Kidney epithelial cell (primary cell): ENCODE measurements at places on chromosomes 3 and 15. TPM values are rescaled to one million over a fixed set of nuclear protein-coding genes. Genes with fewer than 3 reads are reported as not detected.

Gene REC114
- total RNA-seq: not detected in 2 replicates

GRCh38 chr15:45162771-45163507, 24.8 kb downstream of the SHF start:
- DNase-seq: peak; percentile 37

DNA sequence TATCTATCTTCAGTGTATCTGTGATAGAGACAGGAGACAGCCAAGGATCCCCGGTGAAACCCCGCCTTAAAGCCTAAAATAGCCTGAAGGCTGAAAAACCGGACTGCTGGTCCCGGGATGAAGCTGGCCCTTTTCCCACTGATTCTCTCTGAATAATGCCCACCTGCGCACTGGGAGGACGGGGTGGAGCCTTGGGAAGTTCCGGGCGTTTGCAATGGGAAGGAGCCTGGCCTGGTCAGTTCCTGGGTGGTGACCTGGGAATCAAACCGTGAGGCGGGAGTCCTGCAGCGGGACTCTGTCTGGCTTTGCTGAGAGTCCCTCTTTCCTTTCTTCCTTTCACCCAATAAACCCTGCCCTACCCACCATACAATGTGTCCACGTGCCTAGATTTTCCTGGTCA, 157.9 kb downstream of the C3orf38 start:
- DNase-seq: no peak

- DNase-seq: no peak
Measured at GRCh38 chr3:194130807-194131589, 5.0 kb upstream of the HES1 start.

- no peak for DNase-seq
Measured at GRCh38 chr3:197674741-197675562, 61.8 kb downstream of the RUBCN start.

- no peak for DNase-seq
Measured at GRCh38 chr3:126378341-126378751, 16.4 kb upstream of the CFAP100 start.

Gene PROK2
- not detected in 2 replicates for total RNA-seq

DNA sequence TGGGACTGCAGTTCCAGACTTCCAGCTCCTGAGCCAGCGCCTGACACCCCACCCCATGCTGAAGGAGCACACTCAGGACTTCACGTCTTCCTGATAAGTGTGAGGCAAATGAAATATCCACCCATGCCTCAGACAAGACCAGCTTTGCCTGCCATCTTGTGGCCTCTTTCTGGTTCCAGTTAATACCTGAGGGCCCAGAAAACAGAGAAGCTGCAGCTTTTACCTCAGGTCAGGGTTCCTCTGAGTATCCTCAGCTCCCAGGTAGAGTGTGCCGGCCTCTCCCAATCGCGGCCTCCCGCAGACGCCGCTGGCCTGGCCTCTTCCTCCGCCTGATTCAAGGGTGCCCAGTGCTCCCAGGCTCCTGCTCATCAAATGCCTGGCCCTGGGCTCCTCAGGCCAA, 5.1 kb upstream of the KLHL6 start:
- DNase-seq: no peak

GRCh38 chr3:117128872-117129271, 419.3 kb downstream of the TUSC7 start:
- no peak for DNase-seq

DNA sequence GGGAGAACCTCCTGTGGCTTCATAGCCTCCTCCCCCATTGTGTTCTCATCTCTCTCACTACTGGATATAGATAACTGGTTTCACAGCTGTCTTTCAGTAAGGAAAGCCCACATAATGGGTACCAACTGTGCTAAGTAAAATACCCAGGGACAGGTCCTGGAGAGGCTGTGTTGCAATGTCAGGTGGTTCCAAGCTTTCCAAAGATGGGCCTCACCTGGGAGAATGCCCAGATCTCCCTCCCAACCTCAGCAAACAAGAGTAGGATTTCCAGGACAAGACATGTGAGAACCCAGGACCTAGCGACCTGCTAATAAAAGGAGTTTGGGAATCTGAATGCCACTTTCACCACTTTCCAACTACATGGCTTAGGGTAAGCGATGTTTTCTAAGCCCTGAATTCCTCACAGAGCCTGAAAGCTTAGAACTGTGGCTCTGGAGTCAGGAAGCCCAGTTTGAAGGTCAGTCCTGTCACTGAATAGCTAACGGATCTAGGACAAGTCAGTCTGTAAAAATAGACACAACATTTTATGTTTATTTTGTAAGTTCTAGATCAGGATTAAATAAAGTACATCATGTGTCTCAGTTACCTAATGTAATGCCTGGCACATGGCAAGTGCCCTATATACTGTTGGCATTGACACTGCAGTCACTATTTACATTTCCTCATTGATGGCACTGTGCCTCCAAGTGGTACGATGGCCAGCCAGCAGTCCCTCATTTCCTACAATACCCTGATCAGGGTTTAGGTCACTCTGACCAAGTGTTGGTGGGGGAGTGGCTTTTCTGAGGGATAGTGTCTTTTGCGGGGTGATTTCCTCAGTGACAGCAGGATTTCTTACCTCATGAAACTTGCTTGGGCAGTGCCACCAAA, 11.9 kb downstream of the CERS3 start:
- DNase-seq: no peak

Gene CCDC32
- 23.5 and 39.0 TPM in 2 replicates for total RNA-seq

Gene ZIC4
- total RNA-seq: not detected in 2 replicates

Gene CAPN3
- total RNA-seq: 0.89 and 3.7 TPM in 2 replicates

GRCh38 chr3:14516738-14517345, 23.3 kb downstream of the GRIP2 start:
- no peak for DNase-seq

GRCh38 chr3:113297841-113298240, 86.5 kb downstream of the BOC start:
- DNase-seq: no peak

Gene GMNC
- 0.38 and 0.41 TPM in 2 replicates for total RNA-seq

- no peak for DNase-seq
Measured at GRCh38 chr15:63374686-63375520, 6.7 kb downstream of the CA12 start.

Gene CYP8B1
- not detected in 2 replicates for total RNA-seq

- no peak for DNase-seq
Measured at GRCh38 chr3:42562047-42562907, 19.5 kb downstream of the SEC22C start.

GRCh38 chr15:101046826-101047225, 127.7 kb downstream of the LRRK1 start:
- no peak for DNase-seq

DNA sequence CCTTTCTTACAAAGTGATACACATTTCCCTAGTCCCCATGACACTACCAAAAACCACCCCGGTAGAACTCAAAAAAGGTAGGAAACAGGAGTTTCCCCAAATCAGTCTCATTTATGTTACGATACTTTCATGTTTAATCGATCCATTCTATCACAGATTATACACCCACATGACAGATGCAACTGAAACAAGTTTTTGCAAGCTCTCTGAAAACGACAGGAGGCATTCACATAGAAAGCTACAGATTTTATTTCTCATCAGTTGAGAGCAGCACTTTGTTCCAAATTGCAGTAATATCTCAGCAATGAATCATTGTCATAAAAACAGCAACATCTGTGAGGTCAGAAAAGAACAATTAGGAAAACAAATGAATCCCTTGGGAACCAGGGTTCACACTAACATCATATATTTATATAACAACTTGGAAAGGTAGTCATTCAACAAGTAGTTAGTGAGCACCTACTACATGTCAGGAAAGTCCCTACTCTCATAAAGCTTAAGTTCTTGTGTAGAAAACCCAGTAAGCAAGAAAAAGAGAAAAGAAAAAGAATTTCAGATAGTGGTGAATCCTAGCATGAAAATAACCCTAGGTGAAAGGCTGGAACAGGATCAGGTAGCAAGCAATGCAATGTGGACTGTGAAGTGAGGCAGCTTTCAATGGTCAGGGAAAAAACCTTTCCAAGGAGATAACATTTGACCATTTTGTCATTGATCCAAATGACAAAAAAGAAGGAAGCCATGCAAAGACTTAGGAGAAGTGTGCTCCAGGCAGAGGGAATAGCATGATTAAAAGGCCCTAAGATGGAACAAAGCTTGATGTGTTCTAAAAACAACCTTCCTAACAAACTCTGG, 8.3 kb downstream of the PLD1 start:
- DNase-seq: no peak

Gene C3orf62
- total RNA-seq: 1.1 and 1.5 TPM in 2 replicates
